Head of caudate nucleus (tissue), 42 donors: ENCODE measurements at places on chromosomes 11 and 22.

- DNase-seq = peak; percentile 82
Observed at GRCh38 chr22:19970479-19971275, 29.1 kb upstream of the TXNRD2 start.

DNA sequence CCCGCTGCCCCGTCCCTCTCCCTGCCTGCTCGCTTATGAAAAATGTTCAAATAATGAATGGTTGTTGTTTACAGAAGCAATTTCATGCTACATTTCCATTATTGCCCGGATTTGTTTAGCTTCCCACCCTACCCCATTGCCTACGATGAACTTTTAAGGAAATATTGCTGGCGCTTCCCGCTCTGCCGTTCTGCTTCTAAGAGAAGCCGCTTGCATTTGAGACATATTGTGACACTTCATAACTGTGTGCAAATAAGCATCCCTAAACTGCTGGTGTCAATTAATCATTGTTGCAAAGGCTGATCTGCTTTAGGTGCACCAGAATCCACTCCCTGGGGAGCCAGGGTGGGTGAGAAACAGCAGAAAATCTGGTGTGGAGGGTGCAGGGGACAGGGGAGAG lies 52.3 kb upstream of the LMO1 start:
- DNase-seq = no peak

GRCh38 chr22:38114484-38115398 lies 4.3 kb upstream of the BAIAP2L2 start:
- DNase-seq = peak; percentile 93

- no peak for DNase-seq
Observed at GRCh38 chr22:44918166-44918924, 91.5 kb downstream of the PHF21B start.

DNA sequence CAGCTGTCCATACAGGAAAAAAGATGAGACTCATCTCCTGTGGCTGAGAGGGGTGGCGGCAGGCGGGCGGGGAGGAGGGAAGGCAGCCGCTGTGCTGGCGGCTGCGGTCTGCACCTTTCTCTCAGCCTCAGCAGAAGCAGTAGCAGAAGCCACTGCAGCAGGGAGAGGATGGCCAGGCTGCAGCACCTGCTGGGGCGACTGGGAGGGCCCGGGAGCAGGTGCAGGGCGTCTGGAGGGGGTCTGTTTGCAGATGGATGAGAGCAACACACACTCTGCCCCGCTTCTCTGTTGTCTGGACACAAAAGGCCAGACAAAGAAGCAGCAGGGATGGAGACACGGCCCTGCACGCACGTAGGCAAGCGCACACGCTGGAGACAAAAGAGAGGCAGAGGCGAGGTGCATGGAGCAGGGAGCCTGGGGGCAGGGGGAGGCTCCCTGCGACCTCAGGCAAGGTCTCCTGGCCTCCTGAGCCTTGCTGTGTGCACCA lies 9.3 kb upstream of the MIAT start:
- no peak for DNase-seq

- DNase-seq = no peak
Observed at GRCh38 chr11:62461740-62462507, 43.1 kb downstream of the SCGB1A1 start.

DNA sequence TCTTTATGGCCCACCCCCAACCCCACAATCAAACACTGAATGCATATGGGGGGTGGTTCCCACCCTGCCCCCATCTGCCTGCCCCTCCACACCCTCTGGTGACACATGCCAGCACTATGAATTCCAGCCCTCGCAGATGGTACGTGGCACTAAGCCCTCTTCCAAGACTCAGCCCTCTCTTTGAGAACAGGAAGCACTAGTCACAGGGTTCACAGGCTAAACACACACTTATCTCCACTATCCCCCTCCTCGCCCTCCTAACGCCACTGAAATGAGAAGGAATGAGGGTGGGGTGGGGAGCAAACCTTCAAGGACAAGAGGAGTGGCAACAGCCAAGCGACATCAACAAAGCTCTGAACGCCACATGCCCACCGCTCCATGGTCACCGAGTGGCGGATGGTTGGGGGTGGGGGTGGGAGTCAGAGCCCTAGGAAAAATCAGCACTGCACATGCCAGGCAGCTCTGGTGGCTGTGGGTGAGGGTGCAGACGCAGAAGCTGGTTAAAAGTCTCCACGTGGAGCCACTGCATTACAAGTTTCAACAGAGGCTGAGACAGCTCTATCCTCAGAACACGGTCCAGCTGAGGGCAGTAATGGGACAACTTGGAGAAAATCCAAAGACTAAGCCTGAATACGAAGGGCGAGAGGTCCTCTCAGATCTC lies 33.6 kb downstream of the TMEM184B start:
- DNase-seq = peak; percentile 80

GRCh38 chr11:118663902-118664301 lies 15.5 kb downstream of the TREH start:
- DNase-seq = no peak

- no peak for DNase-seq
Observed at GRCh38 chr11:121249039-121249663, 43.4 kb upstream of the SC5D start.
